HCT116 (cell line): ENCODE measurements at places on chromosomes 1 and 21.

DNA sequence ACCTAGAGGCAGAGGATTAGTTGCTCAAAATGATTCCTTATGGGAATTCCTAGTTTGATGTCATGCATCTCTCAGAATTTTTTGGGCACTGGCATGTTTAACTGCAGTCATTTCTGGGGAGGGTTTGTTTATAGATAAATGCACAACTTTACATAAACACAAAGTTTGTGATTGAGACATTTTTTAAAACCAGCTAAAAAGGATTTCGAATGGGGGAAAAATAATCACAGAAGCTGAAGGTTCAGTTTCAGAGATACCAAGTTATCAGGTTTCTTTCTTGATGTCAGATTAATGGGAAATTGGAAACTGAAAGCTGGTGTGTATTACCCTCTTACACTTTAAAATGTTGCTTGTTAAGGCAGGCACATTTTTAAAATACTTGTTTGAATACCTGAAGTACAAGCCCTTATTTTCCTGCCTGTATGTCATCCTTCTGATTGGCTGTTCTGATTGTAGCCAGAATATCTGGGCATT, 72.1 kb downstream of the DISP1 start:
- no peak for DNase-seq

DNA sequence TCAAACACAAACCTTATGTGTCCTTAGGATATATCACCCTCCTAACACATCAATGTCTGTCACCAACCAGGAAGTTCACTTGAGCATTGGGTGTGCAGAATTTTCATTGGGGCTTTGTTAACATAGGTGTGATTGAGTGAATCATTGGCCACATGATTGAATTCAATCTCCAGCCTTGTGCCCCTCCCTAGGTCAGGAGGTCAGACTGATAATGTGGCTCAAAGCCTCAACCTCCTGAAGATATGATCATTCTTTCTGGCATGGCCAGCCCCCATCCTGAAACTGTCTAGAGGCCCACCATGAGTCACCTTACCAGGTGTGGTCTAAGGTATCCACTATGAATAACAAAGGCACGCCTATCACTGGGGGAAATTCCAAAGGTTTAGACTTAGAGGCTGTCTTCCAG, 90.1 kb downstream of the PKN2 start:
- DNase-seq = peak; percentile 95

GRCh38 chr1:200217703-200218102, 190.2 kb downstream of the NR5A2 start:
- DNase-seq = no peak

DNA sequence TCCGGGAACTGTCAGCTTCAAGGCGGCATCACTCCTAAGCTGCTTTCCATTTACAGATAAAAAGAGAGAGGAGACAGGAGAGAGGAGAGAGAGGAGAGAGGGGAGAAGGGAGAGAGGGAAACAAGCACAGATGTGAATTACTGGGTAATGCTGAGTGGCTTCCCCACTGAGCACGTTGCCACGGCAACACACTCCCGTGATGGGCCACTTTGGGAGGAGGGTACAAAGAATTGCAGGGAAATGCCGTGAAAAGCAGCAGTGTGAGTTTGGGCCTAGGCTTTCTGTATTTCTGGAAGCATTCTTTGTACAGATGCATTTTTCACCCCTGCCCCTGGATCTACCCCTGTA, 128.0 kb upstream of the IRF2BP2 start:
- no peak for DNase-seq

DNA sequence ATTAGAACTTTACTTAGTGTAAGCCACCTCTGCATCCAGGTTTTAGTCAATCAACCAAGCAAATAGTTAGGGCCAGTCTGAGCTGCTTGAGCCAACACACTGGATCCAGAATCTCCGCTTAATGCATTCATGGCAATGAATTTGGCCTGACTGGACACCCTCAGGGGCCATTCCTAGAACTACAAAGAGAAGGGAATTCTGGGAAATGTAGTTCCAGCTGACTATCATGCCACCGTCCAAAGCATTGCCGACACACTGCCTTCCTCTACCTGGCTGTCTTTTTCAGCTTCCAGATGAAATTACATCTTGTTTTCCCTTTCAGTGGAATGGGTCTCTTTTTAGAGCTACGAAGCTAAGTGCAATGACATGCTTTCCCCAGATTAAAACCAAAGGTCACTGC, 163.0 kb upstream of the IGSF21 start:
- DNase-seq = no peak

GRCh38 chr1:221117548-221117951, 238.3 kb downstream of the HLX start:
- no peak for DNase-seq

- DNase-seq = no peak
Measured at GRCh38 chr1:206004826-206005225, 1.6 kb upstream of the RAB7B start.

DNA sequence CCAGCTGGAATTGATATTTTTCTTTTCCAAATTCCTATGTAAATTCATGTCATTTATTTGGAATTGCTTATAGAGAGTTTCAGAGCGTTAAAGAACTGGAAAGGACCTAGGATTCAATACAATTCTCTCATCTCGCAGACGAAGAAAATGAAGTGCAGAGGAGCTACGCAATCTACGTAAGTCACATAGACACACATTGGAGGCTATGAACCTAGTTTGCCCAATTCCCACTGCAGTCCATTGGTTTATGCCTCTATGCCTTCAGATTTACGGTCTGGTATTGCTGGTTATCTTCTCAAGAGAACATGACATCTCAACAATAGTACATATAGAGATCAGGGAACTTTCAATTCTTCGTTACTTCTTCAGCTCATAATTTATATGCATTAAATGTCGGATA, 971 bp upstream of the RNF2 start:
- DNase-seq = no peak

- no peak for DNase-seq
Measured at GRCh38 chr1:165240492-165240891, 116.0 kb downstream of the LMX1A start.

DNA sequence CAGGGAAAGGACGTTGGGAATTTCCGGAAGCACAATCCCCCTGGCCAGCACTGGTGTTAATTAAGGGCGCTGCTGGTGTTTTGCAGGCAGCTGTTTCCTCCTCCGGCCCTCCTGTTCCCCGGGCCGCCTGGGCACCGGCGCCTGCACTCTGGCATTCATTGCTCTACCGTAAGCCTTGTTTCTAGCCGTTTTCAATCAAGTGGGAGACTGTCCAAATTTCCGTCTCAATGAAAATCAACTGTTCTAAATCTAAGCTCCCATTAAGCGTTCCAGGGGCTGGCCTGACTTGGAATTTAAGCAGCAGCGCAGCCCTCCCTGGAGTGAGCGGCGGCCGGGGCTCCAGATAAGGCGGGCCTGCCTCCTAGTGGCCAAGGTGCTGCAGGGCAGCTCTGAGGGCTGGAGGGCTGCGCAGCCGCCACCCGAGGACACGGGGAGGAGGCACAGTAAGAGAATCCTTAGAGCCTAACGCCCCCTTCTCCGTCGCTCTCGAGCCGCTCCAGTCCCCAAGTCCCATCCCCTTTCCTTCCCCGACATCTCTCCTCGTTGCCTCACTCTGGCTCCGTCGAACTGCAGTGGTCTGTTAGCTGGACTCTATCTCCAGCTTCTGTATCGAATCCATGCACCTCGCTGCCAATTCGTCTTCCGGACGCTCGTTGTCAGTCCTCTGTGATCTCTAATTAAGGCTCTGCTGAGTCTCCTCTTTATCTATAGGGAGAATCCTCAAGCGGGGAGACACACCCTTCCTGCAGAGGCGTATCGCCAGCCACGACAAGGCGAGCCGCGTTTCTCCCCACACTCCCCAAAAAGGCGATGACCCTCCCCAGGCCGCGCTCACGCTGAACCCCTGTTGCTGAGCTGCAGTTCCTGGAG, 57.8 kb upstream of the LRRC8D start:
- peak; percentile 28 for DNase-seq

- no peak for DNase-seq
Measured at GRCh38 chr1:42379794-42380585, 602 bp upstream of the RIMKLA start.

DNA sequence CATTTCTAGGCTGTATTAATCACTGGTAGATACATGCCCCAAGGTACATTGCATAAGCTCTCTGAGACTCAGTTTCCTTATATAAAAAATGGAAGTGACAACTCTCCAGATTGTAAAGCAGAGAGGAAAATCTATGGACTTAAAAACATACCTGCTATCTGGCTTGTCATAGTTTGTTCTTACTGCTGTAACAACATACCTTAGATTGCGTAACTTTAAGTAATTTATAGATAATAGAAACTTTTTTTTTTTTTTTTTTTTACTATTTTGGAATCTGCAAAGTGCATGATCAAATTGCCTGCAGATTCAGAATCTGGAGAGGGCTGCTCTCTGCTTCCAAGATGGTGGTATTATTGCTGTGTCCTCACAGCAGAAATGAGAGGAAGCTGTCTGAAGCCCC, 827.7 kb upstream of the BRINP3 start:
- no peak for DNase-seq

DNA sequence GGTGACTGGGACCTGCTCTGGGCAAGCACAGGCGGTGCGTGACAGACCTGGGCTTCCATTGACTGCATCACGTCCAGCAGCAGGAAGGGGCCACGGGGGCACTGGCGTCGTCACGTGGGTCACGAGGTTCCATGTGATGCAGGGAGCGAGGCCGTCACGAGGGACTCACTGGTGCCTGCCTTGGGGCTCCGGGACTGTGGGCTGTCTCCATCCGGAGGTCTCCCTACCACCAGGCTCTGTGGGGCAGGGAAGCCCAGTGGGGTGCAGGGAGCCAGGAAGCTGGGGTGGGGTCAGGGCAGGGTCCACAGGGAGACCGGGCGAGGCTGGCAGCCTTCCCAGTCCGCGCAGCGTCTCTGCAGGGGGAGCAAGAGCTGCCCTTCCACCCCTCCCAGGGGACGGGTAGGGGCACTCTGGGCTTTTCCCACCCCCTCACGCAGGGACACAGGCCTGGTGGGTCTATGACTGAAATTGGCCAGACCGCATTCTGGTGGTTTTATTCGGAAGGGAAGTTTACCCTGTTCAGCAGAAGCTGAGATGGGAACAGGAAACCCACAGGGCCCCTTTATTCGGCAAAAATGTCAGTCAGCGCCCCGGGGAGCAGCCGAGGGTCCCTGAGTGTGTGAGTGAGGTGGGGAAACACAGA, 416 bp upstream of the TNFRSF14 start:
- no peak for DNase-seq

- no peak for DNase-seq
Measured at GRCh38 chr1:235802573-235803346, 63.9 kb downstream of the LYST start.

- DNase-seq = no peak
Measured at GRCh38 chr1:41503538-41504113, 19.1 kb upstream of the EDN2 start.
